Astrocyte of the cerebellum (primary cell): ENCODE measurements at places on chromosomes 5 and 9.

DNA sequence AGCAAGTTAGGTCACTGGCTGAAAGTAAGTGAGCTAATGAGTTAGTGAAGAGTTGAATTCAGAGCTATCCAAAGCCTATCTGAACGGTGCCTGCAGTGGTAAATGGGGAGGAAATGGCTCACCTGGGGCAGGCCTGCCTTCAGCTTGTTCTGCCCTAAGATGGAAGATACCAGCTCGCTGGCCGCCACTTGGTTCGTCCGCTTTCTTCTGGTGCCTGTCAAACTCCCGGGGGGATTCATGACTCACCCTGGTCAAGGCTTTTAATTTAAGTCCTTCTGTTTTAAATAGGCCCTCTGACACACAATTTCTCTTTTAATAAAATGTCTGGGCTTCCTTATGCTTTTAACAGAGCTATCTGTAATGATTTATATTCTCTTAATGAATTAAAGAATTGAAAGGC is 78.8 kb downstream of the CFAP90 start:
- no peak for DNase-seq

- no peak for DNase-seq
Observed at GRCh38 chr5:57650360-57651069, 167.9 kb upstream of the ACTBL2 start.

DNA sequence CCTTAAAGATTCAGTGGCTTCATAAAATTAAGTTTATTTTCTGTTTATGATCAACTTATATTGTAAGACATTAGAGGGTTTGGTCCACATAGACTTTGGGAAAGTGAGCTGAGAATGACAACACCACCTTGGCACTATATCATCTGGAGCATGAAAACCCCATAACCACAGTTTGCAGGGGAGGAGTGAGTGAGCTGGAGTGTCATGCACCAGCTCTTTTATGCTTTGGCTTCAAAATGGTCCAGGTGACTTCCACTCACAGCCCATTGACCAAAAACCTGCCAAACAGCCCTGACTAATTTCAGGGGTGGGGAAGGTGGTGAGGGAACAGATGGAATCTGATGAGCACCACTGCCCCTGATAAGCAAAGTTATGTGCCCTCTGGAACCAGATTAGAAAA is 295.8 kb downstream of the DMRTA1 start:
- no peak for DNase-seq

DNA sequence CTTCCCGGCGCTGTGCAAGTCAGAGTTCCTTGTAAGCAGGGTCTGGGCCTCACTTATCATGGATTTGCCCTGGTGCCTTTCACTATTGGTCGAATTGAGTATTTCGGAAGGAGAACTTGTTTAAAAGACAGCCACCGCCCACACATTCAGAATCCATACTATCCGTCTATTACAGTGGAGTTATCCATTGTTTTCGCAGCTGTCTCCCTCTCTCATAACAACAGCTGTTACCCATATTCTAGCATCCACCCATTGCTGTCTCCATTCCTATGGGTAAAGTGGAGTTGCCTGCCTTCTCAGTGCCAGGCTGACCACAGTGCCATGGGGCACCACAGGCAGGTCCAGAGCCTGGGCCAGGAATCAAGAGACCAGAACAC is 20.2 kb downstream of the FAXDC2 start:
- no peak for DNase-seq

DNA sequence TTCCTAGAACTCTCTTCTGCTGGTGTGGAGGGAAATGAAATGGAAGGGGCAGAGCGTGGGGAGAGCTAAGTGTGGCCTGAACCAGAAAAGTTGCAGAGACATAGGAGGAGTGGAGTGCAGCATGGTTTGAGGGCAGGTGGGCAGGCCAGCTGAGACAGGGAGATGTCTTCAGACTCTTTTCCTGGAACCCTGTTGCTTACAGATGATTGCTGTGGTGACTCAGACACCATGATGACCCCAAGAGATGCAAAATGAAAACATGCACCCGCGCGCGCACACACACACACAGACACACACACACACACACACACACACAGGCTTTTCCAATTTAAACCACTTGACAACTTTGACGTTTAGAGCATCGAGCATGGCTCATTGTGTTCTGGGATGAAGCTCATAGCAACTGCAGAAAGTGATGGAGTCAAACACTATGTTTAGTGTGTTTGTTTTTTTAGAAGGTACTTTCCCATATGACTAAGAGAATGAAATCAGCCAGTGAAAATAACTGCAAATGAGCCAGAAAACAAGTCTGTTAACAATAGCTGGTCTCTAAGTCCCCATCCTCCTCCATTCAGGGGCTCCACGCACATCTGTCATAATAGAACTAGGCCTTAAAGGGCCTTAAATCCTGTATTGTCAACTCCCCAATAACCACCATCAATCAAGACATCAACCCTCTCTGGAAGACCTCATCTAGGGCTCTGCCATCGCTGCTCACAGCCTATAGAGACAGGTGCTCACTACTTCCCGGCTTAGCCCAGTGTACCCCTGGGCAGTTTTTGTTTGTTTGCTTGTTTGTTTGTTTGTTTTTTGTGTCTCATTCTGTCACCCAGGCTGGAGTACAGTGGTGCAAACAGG is 9.6 kb downstream of the TMOD1 start:
- DNase-seq: peak; percentile 24

DNA sequence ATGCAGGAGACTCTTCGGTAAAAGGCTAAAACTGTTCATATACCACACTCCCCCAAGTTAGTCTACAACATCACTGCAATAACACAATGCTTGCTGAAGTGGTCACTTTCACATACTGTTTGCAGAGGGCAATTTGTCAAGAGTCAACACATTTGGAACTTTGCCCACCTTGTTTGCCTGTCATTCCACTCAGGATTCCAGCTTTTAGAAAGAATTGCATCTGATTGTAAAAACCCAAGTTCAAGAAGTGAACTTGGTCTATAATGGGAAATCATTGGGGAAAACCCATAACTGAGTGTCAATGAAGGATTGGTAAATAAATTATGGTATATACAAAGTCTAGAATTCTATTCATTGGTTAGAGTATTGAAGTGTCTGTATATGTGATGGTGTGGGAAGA is 120.5 kb downstream of the GADD45G start:
- no peak for DNase-seq

DNA sequence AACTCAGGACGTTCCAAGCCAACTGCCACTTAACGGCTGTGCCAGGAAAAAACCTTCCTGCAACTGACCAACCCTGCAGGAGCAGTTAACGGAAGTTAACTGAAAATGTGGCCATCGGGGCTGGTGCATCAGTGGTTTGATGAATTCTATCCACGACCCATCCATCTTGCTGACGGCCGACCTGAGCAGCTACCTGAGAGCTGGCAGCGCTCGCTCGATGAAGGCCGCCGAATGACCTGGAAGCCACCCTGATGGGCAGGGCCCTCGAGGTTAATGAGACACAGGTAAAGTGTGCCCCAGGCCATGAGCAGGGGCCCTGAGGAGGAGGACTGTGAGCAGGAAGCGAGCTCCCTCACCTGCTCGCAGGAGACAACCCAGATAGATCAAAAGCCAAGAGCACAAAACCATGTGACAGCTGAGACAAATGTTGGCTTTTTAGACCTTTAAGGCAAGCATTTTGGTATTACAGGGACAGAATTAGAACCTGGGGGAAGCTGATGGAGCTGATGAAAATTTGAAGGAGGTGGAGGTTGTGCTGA is 35.3 kb upstream of the FLT4 start:
- DNase-seq: no peak

DNA sequence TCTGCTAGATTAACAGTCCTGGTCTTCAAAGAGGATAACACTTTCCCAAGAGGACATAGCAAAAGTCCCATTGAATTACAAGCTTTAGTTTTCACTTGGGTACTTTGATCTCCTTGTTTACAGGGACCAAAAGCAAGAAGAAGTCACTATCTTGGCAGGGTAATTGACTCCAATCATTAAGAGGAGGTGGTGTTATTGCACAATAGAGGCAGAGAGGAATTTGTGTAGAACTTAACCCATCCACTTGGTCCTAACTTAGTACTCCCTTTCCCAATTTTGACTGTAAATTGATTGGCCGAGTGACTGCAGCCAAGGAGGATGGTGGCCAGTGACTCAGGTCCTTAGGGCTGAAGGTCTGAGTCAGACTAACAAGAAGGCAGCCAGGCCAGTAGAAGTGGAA is 9.3 kb upstream of the TRPC7 start:
- DNase-seq: no peak

- DNase-seq: no peak
Observed at GRCh38 chr5:203246-203930, 12.1 kb downstream of the LRRC14B start.

- no peak for DNase-seq
Observed at GRCh38 chr5:109316634-109317033, 93.1 kb downstream of the PJA2 start.

- no peak for DNase-seq
Observed at GRCh38 chr9:121326901-121327613, 43.0 kb downstream of the STOM start.

- DNase-seq: no peak
Observed at GRCh38 chr5:63743096-63743798, 219.0 kb downstream of the HTR1A start.

DNA sequence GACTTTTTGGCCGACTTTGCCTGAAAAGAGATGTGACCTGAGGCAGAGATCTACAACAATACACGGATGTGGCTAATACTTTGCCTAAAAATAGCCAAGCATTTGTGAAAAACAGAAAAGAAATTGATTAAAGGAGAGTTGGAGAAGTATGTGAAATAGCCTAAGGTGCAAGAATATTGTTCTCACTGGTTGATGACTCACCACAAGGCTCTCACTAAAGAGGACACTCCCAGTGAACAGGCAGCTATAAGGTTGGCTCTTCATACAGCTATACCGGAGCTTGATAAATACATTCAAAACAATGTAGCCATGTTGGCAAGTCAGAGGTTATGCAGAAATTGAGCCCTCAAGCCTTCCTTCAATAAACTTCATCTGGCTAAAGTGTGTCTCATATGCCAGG is 317.2 kb upstream of the GRAMD2B start:
- DNase-seq: no peak
